Bronchial epithelial cell (primary cell): ENCODE measurements at places on chromosomes 4 and X. TPM values are rescaled to one million over a fixed set of nuclear protein-coding genes. Genes with fewer than 3 reads are reported as not detected.

DNA sequence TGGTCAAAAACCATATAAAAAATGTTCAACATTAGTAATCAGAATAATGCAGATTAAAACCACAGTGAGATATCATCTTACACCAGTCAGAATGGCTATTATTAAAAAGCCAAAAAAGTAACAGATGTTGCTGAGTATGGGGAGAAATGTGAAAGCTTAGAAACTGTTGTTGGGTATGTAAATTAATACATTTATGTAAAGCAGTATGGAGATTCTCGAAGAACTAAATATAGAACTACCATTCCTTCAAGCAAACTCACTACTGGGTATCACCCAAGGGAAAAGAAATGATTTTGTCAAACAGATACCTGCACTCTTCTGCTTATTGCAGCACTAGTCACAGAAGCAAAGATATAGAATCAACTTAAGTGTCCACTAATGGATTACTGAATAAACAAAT, 576.4 kb upstream of the EPHA5 start:
- no peak for DNase-seq

ASIC5 gene
- not detected in 2 replicates for total RNA-seq

- peak; percentile 27 for DNase-seq
Measured at GRCh38 chr4:165328708-165329107, 1.2 kb downstream of the MSMO1 start.

DNA sequence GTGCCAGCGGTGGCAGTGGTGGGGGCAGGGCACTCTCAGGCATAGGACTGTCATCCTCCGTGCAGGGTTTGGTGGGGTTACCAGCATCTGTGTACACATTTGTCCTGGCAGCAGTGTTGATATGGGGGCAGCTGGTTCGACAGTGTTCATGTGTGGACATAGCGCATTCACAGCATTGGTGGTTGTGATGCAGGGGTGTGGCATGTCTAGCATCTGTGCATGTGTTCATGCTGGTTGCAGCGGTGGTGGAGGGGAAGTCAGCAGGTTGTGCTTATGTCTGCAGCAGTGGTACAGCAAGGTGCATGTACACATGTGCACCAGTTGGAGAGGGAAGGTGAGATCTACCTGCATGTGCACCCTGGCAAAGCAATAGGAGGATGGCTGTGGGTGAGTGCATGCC, 75.3 kb upstream of the ZXDB start:
- DNase-seq: no peak

- DNase-seq: no peak
Measured at GRCh38 chr4:76205476-76205875, 8.1 kb downstream of the SCARB2 start.

DNA sequence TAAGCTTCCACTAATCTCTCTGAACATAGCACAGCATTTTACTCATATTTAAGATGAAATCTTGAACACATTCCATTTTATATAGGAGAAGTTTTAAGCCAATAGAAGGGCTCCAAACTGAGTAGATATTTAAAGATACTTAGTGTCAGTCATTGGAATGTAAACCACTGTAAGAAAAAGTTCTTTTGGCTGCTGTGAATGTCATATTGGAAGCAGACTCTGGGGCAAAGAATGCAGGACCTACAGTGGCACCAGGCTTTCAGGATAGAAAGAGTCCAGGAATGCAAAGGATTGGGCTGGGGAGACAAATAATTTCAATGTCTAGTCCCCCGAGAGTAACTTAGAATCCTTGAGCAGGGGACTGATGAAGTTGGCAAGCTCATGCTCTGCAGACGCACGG, 1047.7 kb downstream of the STIM2 start:
- no peak for DNase-seq

GRCh38 chr4:90536408-90536807, 409.2 kb downstream of the CCSER1 start:
- DNase-seq: no peak

DNA sequence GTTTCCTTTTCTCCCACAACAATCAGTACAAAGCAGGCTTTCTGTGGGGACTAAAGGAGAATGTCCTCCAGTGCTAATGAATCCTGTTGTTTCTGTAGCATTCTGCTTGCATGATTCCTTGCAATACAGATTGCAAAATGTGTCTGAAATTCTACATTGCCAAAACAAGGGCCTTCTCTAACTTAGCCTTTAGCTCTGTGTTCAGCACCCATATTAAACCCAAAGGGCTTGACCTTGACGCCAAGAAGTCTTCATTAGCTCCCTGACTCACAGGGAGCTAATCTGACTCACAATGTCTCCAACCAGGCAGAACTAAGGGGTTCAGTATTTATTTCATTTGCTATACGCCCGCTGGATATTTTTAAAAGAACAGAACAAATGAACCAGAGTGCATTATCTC, 241.4 kb upstream of the CLNK start:
- DNase-seq: peak; percentile 29

DNA sequence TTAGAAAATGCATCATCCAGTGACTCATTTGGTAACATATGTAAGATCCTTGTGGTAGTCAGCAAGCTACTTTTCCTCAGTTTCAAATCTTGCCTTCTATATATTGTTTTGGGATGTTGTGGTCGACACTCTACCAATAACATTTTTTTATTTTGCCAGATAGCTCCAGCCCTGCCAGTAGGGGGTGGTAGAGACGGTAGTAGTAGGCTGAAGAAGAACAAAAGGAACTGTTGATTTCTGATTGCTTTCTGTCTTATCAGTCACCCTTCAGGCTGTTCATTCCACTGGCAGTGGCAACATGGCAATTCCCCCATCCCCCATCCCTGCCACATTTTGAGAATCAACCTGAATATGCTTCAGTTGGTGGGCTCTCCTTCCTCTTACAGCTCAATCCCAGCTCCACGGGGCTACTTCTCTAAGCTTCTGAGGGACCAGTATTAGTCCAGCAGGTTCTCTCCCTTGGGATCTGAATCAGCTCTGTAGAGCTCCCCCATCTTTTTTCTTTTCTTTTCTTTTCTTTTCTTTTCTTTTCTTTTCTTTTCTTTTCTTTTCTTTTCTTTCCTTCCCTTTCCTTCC, 171.5 kb upstream of the VEGFC start:
- peak; percentile 44 for DNase-seq
